Sigmoid colon (tissue), 7 donors: ENCODE measurements at places on chromosomes 12 and 14. TPM values are rescaled to one million over a fixed set of nuclear protein-coding genes. Genes with fewer than 3 reads are reported as not detected.

DNA sequence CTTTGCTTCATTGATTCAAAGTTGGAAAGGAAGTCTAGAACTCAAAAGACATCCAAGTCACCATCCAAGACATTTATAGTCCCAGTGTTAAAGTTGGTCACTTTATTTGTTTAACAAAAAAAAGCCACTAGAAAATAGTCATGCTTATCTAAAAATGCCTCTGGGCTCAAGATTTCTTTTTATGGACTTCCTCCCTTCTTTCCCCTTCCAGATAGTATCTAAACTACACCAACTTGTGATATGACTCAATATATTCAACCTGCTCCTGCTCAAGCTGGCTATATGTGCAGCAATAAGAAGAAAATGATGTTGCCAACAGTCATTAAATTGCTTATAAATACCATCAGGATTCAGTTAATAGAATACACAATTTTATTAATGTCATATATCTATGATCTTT, 1177.1 kb downstream of the FLRT2 start:
- H3K4me3 ChIP-seq: no peak overlapping the region
- H3K4me1 ChIP-seq: no peaks in the 10 kb centered on the region
- H3K27ac ChIP-seq: no peak overlapping the region
- H3K27me3 ChIP-seq: no peaks in the 10 kb centered on the region
- no peaks in the 10 kb centered on the region for H3K36me3 ChIP-seq

- H3K27me3 ChIP-seq: no peaks in the 10 kb centered on the region
- no peaks in the 10 kb centered on the region for H3K36me3 ChIP-seq
- H3K4me1 ChIP-seq: no peaks in the 10 kb centered on the region
- no peak overlapping the region for H3K4me3 ChIP-seq
- no peak for DNase-seq
- no peak overlapping the region for H3K27ac ChIP-seq
Observed at GRCh38 chr12:120922279-120922678, 18.1 kb upstream of the SPPL3 start.

GRCh38 chr14:90354551-90355298, 23.0 kb upstream of the NRDE2 start:
- H3K27me3 ChIP-seq: no peaks in the 10 kb centered on the region
- H3K4me3 ChIP-seq: peak overlapping the region; percentile 17
- peak; percentile 73 for DNase-seq
- no peaks in the 10 kb centered on the region for H3K36me3 ChIP-seq
- peaks cover 4% of the 10 kb centered on the region for H3K4me1 ChIP-seq

GRCh38 chr12:56160193-56160763, 2.1 kb downstream of the MYL6 start:
- H3K27ac ChIP-seq: peak overlapping the region; percentile 93
- no peak for DNase-seq
- peaks cover 35% of the 10 kb centered on the region for H3K36me3 ChIP-seq
- H3K4me3 ChIP-seq: peak overlapping the region; percentile 66
- H3K4me1 ChIP-seq: peaks cover 51% of the 10 kb centered on the region
- no peaks in the 10 kb centered on the region for H3K27me3 ChIP-seq

DNA sequence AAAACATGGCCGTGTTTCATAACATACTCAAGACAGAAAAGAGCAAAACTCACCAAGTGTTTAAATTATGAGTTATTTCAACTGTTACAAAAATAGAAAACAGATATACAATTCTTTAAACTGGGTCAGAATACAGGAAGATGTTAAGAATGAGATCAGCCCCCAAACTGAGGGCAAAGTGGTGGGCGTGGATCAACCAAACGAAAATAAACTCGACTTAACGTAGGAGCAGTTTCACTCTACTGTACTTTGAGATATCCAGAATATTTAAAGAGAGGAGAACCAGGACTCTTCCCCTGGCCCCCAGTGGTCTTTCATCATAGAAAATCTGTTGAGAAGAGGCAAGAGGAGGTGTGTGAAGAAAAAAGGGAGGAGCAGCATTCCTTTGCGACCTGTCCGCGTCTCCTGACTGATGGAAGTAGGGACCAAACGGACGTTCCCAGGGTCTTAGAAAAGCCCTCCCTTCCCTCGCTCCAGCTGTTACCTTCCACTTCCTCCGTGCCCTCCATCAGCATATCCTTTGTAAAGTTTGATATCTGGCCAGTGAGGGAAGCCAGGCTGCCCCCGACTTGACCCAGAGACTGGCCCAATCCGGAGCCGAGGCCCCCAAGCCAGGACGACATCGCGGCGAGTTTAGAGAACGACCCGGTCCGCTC, 668 bp downstream of the TRIP11 start:
- DNase-seq: no peak
- no peaks in the 10 kb centered on the region for H3K27me3 ChIP-seq
- H3K4me1 ChIP-seq: no peaks in the 10 kb centered on the region

DNA sequence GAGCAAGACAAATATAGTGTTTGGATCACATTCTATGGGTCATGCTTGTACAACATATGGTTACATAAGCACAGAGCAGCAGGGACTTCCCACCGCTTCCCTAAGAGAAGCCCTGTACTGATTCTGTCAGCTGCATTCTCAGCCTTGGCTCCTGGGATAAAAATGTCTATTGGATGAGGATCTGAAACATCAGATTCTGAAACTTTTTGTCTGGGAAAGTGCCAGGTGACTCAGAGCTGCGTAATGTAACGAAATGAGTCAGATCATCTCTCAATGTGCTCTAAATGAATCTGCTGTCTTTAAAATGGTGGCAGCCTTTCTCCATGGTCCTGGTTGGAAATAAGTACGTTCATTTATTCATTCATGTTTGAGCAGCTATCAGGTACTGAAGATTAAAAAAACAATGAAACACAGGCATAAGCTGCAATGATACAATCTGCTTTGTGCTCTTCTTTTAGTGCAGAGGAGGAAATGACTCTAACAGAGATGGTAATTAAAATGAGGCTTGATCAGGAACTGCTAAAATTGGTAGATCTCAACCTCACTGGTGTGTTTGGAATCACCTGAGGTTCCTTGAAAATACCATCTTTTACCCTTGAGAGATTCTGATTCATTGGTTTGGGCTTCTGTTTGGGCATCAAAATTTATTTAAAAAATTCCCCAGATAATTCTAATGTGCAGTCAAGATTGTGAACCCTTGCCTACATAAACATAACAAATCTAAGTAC, 99.1 kb upstream of the NAP1L1 start:
- no peaks in the 10 kb centered on the region for H3K27me3 ChIP-seq
- H3K36me3 ChIP-seq: no peaks in the 10 kb centered on the region
- H3K4me3 ChIP-seq: no peak overlapping the region

GRCh38 chr12:126108247-126108646, 1043.0 kb downstream of the AACS start:
- no peak overlapping the region for H3K27ac ChIP-seq
- H3K27me3 ChIP-seq: no peaks in the 10 kb centered on the region
- H3K36me3 ChIP-seq: no peaks in the 10 kb centered on the region
- no peak for DNase-seq

DNA sequence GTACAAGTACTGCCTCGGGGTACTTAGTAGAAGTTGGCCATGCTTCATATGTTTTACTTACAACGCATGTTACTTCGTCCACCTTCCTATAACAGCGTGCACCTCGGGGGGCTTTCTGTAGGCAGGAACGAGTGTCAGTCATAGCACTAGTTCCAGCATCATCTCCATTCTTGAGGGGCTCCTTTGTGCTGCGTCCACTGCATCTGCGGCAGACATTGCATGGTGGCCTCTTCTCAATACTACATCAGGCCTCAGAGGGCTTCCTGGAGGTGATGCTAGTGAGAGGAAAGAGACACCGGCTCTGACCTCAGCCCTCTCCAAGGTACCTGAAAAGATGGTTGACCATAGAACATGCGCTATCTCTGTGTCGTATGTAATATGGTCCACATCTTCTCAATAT, 121.2 kb upstream of the RTL1 start:
- H3K27ac ChIP-seq: no peak overlapping the region
- no peaks in the 10 kb centered on the region for H3K27me3 ChIP-seq
- DNase-seq: peak; percentile 13

DNA sequence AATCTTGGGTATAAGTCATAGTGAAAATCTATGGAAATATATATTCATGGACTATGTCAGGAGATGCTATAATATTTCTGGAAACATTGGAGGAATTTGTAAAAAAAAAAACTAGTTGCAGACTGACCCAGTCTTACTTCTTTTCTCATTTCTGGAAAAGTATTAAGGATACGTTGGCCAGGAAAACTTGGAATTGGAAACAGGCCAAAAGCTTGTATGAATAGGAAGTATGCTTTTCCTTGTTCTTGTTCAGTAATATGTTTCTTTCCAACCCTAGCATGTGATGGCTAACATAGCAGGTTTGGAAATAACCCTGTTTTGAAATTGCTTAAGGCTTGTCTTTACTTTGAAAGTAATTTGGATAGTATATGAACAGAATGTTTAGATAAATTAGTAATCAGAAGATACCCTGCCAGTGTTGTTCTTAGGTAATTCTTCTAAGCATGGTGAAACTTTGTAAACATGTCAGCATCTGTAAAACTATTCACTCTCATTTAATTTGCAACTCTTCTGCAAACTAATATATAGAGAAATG, 316.2 kb downstream of the NPAS3 start:
- no peaks in the 10 kb centered on the region for H3K36me3 ChIP-seq
- H3K4me3 ChIP-seq: no peak overlapping the region
- H3K27ac ChIP-seq: no peak overlapping the region
- no peaks in the 10 kb centered on the region for H3K4me1 ChIP-seq
- no peak for DNase-seq

DNA sequence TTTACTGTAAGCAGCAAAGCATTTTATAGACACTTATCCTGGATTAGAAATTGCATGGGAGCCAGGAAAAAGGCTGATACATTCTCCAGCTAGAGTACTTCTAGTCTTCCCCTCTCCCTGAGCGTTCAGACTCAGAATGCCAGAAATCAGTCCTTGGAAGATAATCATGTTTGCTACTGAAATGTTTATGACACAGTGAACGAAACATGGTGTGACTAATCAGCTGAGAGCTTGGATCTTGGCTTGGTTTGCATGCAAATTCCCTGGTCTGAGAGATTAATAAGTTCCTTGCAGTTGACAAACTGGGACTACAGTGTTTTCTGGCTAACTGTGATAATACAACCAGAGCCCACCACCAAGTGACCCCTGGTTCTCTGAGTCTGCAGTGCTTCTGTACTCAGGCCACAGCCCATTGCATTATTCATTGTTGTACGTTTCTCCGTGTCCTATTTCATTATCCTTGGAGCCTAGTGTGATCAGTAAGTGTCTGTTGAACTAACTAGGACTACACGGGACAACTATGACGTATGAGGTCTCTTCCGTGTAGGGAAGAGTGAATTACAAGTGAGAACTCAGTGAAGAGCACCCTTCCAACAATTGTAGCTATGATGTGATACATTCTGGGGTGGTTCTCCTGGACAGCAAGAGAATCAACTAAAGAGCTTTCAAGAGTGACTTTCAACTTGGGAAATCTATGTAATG, 34.6 kb upstream of the EVL start:
- peaks cover 32% of the 10 kb centered on the region for H3K4me1 ChIP-seq
- no peak for DNase-seq
- H3K27me3 ChIP-seq: no peaks in the 10 kb centered on the region
- H3K27ac ChIP-seq: peak overlapping the region; percentile 80
- no peak overlapping the region for H3K4me3 ChIP-seq
- H3K36me3 ChIP-seq: no peaks in the 10 kb centered on the region

- no peak for DNase-seq
- H3K27ac ChIP-seq: no peak overlapping the region
- no peaks in the 10 kb centered on the region for H3K27me3 ChIP-seq
- H3K36me3 ChIP-seq: no peaks in the 10 kb centered on the region
Observed at GRCh38 chr14:69827560-69827959, 30.5 kb upstream of the SLC10A1 start.

GRCh38 chr12:123905319-123905925, 67.2 kb downstream of the CCDC92 start:
- DNase-seq: no peak
- no peak overlapping the region for H3K27ac ChIP-seq
- no peaks in the 10 kb centered on the region for H3K4me1 ChIP-seq
- peaks cover 2% of the 10 kb centered on the region for H3K27me3 ChIP-seq
- no peaks in the 10 kb centered on the region for H3K36me3 ChIP-seq

The CFAP251 gene
- 1.3 TPM for total RNA-seq

The NR1H4 gene
- total RNA-seq: not detected

The RIPK3 gene
- 12.5 TPM for total RNA-seq

The GUCY2C gene
- total RNA-seq: not detected
